HepG2 (cell line): ENCODE measurements at places on chromosomes 6 and 20.
A peak's percentile ranks its signal among the peaks of the same experiment; 100 is the strongest.

- DNase-seq: no peak
Measured at GRCh38 chr6:34068462-34069044, 77.3 kb downstream of the GRM4 start.

GRCh38 chr6:95882371-95882770, 133.4 kb upstream of the FUT9 start:
- DNase-seq: no peak

- no peak for DNase-seq
Measured at GRCh38 chr6:135073756-135074393, 19.3 kb upstream of the HBS1L start.

DNA sequence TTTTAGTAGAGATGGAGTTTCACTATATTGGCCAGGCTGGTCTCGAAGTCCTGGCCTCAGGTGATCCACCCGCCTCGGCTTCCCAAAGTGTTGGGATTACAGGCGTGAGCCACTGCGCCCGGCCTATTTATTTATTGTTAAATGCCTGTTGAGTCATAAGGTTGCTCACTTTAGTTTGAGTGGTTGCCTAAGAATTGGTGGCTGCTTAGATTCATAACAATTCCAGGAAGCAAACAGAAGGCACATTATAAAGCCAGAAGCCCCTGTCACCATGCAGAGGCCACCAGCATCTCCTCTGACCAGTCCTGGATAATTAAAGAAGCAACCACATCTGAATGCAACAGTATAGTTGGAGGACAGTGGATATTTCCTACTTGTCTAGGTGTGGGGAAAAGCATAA, 24.0 kb upstream of the ARMH2 start:
- no peak for DNase-seq

DNA sequence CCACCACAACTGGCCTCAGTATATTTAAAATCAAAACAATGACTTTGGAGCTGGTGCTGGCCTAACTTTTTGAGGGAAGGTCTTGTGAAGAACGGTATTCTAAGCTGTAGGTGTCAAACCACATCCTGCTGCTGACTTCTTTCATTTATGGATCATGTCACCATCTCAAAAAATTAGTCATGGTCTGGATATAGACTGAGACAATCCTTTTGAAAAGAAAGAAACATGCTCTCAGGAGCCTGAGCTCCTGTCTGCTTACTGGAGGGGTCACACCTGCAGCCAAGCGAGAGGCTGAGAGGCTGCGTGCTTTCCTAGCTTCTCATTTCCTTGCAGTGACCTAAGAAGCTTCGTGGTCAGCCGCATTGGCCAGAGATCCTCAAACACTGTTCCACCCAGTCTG, 55.2 kb downstream of the TIAM2 start:
- DNase-seq: no peak

DNA sequence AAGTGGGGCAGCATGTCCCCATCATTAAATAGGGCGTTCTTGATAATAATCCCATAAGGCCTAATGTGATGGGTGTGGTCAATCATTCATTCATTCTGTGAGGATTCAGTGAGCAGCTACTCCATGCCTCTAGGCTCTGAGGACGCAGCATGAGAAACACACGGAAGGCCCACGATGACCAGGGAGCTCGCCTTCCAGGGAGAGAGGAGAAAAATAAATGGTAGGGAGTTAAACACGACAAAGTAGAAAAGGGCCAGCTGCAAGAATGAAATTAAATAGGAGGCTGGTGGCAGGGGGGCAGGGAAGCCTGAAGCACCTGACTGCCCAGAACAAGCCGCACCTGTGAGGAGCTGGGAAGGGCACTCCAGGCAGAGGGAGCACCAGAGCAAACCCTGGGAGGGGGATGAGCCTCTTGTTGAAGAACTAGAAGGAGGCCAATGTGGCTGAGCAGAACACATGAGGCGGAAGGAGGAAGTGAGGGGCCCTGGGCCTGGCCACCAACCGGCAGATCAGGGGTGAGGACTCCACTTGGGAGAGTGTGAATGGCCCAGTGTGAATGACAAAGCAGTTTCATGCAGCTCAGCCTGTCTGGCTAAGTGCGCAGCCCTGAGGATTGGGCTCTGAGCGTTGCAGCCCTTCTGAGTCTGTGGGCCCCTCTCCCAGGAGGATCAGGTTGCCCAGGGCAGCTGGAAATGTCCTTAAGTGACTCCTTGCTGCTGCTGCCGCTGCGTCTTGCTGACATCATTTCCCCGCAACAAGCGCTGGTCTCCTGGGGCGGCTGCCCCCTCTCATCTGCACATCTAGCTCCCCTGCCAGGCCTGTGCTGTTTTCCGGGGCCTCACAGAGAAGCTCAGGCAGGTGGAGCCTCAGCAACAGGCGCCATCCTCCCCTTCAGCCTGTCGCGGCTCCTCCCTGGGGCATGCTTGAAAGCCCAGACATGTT, 99.9 kb downstream of the CDH26 start:
- DNase-seq: no peak

GRCh38 chr6:28296520-28297060, 15.2 kb downstream of the PGBD1 start:
- no peak for DNase-seq

GRCh38 chr6:144999127-144999526, 714.0 kb downstream of the UTRN start:
- no peak for DNase-seq

DNA sequence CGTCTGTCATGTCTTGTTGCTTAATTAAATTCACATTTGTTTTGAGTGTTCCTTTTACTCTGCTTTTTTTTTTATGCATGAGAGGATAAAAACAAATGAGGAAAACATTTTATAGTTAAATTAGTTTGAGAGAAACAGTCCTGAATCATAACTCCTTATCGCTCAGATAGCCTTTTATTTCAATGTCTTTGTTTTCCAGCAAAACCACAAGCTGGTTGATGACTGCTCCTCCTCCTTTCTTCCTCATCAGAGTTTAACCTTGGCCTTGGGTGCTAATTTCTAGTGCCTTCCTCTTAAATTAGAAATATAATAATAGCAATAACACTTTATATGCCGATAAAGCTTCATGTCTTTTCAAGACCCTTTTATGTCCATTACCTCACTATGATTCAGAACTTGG, 3.1 kb downstream of the NOX3 start:
- no peak for DNase-seq

- no peak for DNase-seq
Measured at GRCh38 chr6:53066874-53067706, 1.9 kb downstream of the FBXO9 start.

DNA sequence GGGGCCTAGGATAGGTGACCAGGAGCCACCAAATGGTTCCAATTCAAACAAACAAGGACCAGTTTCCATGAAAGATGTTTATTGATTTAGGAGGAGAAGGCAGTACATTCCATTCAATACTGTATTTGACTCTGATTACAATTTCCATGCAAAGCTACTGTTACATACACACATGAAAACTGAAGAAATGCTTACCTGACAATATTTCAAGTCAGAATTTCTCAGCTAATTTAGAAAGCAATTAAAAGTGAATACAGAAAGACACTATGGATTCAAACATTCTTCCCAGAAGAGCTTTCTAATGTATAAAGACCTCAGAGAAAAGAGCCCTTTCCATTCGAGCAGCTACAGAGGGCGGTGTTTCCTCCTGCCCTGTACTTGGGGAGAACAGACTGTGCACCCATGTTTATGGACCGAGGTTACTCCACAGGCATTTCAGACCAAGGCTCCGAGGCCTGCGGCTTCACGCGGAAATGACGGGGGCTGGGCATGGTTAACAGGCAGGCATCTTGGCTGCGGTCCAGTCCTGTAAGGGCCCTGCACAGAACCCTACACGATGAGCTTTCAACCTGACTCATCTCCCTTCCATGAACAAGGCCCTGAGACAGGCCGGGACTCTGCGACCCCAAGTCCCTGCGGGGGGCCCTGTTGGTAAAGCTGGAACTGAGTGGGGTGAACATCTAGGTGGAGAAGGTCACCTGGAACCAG, 25.7 kb upstream of the TCFL5 start:
- DNase-seq: peak; percentile 50

GRCh38 chr6:56393615-56394612, 146.5 kb upstream of the COL21A1 start:
- no peak for DNase-seq

DNA sequence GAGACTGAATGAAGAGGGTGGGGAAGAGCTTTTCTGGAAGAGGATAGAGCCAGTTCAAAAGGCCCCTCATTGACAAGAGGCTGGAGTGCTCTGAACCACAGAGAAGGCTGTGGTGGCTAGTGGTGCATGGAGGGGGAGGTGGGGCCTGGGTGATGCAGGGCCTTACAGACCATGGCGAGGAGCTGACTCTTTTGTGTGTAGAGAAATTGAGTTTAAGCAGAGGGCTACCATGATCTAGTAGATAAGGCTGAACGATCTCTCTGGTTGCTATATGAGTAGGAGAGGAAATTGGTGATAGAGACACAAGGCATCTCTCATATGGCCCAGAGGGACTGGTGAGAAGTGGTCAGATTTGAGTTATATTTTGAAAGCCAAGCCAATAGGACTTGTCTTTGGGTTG, 137.6 kb downstream of the UST start:
- DNase-seq: no peak

DNA sequence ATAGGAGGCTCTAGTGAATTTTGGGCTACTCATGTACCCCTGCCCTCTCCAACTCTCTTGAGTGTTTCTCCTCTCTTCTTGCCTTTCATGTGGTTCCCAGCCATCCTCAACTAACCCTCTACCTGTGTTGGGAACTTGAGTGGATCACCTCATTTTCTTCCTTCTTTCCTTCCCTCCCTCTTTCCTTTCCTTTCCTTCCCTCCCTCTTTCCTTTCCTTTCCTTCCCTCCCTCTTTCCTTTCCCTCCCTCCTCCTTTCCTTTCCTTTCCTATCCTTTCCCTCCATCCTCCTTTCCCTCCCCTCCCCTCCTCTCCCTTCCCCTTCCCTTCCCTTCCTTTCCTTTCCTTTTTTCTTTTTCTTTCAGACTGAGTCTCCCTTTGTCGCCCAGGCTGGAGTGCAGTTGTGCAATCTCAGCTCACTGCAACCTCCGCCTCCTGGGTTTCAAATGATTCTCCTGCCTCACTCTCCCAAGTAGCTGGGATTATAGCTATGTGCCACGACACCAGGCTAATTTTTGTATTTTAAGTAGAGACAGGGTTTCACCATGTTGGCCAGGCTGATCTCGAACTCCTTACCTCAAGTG, 63.8 kb downstream of the BTBD3 start:
- no peak for DNase-seq

DNA sequence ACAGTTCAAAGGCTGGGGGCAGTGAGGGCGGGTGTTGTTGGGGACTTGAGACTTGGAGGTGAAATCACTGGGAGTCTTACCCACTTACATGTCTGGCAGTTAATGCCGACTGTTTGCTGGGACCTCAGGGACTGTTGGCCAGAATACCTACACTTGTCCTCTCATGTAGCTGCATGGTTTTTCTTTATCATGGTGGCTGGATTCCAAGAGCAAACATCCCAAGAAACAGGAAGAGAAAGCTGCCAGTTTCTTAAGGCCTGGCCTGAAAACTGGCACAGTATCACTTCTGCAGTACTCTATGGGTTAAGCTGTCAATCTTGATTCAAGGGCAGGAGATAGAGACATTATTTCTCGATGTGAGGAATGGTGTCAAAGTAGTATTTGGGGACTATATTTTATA, 19.8 kb upstream of the C6orf62 start:
- DNase-seq: no peak

GRCh38 chr6:140744659-140745320, 1370.3 kb upstream of the CITED2 start:
- DNase-seq: no peak

DNA sequence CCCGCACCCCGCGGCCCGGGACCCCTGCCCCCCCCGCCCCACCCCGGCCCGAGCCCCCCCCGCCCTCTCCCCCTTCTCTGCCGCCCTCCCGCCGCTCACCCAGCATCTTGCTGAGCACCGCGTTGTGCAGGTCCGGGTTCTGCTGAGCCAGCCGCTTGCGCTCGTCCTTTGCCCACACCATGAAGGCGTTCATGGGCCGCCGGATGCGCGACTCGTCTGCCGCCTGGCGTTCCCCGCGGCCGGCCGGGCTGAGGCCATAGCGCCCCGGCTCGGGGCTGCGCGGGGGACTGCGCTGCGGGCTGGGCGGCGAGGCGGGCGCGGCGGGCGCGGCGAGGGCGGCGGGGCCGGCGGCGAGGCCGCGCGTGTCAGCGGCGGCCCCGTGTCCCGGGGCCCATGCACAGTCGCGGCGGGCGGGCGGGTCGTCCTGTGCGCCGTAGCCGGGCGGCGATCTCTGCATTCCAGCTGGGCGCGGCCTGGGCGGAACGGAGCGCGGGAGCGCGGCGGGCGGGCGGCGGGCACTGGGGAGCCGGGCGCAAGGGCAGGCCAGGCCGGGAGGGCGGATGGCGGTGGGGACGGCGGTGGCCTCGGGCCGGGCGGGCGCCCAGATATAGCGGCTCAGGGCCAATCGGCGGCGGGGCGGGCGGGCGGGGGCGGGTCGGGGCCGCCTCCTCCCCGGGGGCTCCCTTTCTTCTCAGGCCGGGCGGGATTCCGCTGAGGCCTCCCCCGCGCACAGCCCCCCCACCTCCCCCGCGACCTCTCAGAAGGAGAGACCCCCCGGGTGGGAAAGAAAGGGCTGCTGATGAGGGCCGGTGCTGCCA, at the start of gene SOX18:
Gene SOX18, minus strand, starts transcription at position 580 of the 818 bp plus-strand sequence. Its CDS starts 123 bp downstream, at position 457.
- no peak for DNase-seq

GRCh38 chr20:33490023-33490933, at the start of gene CBFA2T2:
CBFA2T2 (plus strand) TSS chr20:33490096; CDS start chr20:33490268, 172 bp downstream.
- peak; percentile 34 for DNase-seq

DNA sequence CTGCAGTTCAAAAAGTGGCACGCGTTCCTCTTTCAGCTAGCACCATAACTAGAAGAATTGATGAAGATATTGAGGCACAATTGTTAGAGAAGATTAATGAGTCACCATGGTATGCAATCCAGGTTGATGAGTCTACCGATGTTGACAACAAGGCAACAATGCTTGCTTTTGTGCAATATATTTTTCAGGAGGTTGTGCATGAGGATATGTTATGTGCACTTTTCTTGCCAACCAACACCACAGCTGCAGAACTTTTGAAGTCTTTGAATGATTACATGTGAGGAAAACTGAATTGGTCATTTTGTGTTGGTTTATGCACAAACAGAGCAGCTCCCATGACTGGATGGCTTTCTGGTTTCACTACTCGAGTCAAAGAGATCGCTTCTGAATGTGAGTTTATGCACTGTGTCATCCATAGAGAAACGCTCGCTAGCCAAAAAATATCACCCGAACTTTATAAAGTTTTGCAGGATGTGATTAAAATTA, 129.3 kb upstream of the SLC24A3 start:
- no peak for DNase-seq

- DNase-seq: no peak
Measured at GRCh38 chr6:142440600-142441293, 138.9 kb downstream of the ADGRG6 start.

- DNase-seq: no peak
Measured at GRCh38 chr20:44658810-44659209, 7.3 kb upstream of the ADA start.

- no peak for DNase-seq
Measured at GRCh38 chr20:52789716-52790115, 182.4 kb upstream of the TSHZ2 start.
